Left ventricle myocardium inferior (tissue), 1 donor: ENCODE measurements at places on chromosomes 4 and X. TPM values are rescaled to one million over a fixed set of nuclear protein-coding genes. Genes with fewer than 3 reads are reported as not detected.

GRCh38 chrX:34382416-34382815 lies 250.3 kb upstream of the FAM47A start:
- no peak for DNase-seq

DNA sequence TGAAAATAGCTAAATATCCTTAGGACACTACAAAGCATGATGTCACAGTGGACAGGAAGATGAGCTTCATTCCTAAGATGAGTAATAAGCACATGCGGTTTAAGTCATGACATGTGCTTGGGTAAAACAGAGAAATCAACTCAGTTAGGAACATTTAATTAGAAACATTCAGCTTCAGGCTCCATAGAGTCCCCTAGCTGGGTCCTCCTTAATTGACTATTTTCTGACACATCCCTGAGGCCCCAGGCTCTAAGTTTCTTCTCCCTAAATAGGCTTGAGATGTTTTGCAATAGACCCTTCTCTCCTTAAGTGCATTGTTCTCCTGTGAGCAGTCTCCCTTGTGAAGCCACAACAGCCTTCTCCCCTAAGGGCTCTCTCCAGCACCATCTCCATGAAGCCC lies 70.4 kb upstream of the ANXA3 start:
- DNase-seq = no peak

DNA sequence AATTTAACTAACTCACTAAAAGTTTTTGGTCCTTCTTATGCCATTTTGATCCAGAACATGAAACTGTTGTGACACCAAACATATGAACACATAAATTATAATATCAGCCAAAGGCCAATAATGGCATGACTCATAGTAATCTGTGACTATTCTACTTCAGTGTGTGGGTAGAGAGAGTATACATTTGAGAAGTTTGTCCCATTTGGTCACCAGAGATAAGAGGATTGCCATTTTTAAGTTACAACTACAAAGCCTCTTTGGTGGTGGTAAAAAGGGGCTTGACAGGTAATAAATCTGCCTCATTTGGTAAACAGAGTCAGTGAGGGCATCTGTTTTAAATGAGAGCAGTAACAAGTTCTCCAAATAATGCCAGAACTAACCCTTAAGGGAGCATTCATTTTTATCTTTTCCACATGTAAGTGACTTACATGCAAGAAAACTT lies 117.9 kb downstream of the TBC1D19 start:
- DNase-seq = no peak

- no peak for DNase-seq
Observed at GRCh38 chr4:7055111-7055989, 12.2 kb downstream of the TADA2B start.

- no peak for DNase-seq
Observed at GRCh38 chr4:100461807-100462605, 55.8 kb downstream of the EMCN start.

ADH7 gene
- total RNA-seq = not detected

USP17L24 gene
- not detected for total RNA-seq

MAGEB2 gene
- not detected for total RNA-seq

LONRF3 gene
- total RNA-seq = 0.93 TPM

FAM9B gene
- total RNA-seq = not detected

MAGEA4 gene
- not detected for total RNA-seq

AMBN gene
- not detected for total RNA-seq
